ENCODE measurements at places on chromosomes 1 and 21. TPM values are rescaled to one million over a fixed set of nuclear protein-coding genes. Genes with fewer than 3 reads are reported as not detected.

DNA sequence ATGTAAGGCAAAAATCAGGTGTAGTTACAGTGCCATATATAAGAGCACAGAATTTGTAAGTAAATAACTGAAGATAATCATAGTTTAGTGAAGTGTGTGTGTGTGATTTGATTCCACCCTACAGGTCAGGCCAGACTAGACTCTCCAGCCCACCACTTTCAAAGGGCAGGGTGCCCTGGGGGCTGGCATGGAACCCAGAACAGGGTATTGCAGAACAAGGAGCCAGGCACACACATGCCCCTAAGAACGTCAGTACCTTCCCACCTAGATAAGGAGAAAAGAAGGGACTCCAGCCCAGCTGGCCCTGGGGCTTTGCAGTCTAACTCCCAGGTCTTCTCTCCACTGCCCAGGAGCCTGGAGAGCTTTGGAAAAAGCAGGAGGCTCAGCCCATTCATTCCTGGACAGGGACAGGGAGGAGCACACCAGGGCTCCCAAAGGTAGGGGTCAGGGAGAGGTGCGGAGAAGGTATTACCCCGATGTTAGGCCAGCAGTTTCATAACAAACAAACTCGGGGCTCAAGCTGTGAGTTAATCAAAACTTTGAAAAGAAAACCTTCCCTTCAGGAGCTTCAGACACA is 149.7 kb upstream of the VANGL1 start:
- no peak overlapping the region for H3K4me3 ChIP-seq
- H3K36me3 ChIP-seq, result no peaks in the 10 kb centered on the region
- DNase-seq, result no peak
- H3K4me1 ChIP-seq, result peaks cover 34% of the 10 kb centered on the region
- no peak overlapping the region for H3K27ac ChIP-seq

Gene S100A7
- not detected for total RNA-seq

Gene SYT2
- 0.27 TPM for total RNA-seq

- H3K27me3 ChIP-seq, result no peaks in the 10 kb centered on the region
Measured at GRCh38 chr1:198107091-198107501, 49.7 kb upstream of the NEK7 start.

- no peaks in the 10 kb centered on the region for H3K27me3 ChIP-seq
- H3K36me3 ChIP-seq, result no peaks in the 10 kb centered on the region
- no peak overlapping the region for H3K4me3 ChIP-seq
- H3K27ac ChIP-seq, result no peak overlapping the region
- no peak for DNase-seq
Measured at GRCh38 chr1:167056529-167057231, 33.5 kb downstream of the GPA33 start.

- no peaks in the 10 kb centered on the region for H3K4me1 ChIP-seq
- no peaks in the 10 kb centered on the region for H3K27me3 ChIP-seq
- no peaks in the 10 kb centered on the region for H3K36me3 ChIP-seq
- DNase-seq, result no peak
- H3K27ac ChIP-seq, result no peak overlapping the region
Measured at GRCh38 chr1:29546496-29546895, 310.2 kb downstream of the PTPRU start.

Gene ELF3
- 2.9 TPM for total RNA-seq
